ENCODE measurements at places on chromosomes 16 and 17.

DNA sequence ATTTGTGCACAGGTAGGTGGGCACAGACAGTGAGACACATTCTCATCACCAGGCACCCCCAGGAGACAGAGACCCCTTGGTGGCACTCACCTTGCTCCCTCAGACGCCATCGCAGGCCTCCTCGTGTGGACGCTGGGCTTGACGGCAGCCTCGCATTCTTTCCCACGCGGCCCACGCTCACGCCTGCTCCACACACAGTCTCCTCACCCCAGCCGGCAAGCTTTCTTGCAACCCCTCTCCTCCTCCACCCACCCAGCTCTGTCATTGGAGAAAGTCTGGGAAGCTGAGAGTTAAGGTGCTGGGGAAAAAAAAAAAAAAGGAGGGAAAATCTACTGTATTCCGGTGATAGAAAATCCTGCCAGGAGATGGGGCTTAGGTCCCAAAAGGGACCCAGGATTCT is 14.8 kb downstream of the SGCA start:
- H3K27me3 ChIP-seq = no peaks in the 10 kb centered on the region
- no peak for DNase-seq
- H3K4me3 ChIP-seq = no peak overlapping the region
- peaks cover 53% of the 10 kb centered on the region for H3K4me1 ChIP-seq
- peaks cover 7% of the 10 kb centered on the region for H3K36me3 ChIP-seq

- H3K27ac ChIP-seq = no peak overlapping the region
- DNase-seq = no peak
- no peak overlapping the region for H3K4me3 ChIP-seq
- H3K36me3 ChIP-seq = no peaks in the 10 kb centered on the region
- H3K4me1 ChIP-seq = peaks cover 11% of the 10 kb centered on the region
- H3K27me3 ChIP-seq = no peaks in the 10 kb centered on the region
These were observed 143.2 kb upstream of the TNRC6C start for GRCh38 chr17:77815127-77815905.

- H3K27me3 ChIP-seq = no peaks in the 10 kb centered on the region
- no peaks in the 10 kb centered on the region for H3K4me1 ChIP-seq
- no peak for DNase-seq
- H3K27ac ChIP-seq = no peak overlapping the region
These were observed 22.5 kb upstream of the DYNLL2 start for GRCh38 chr17:58060596-58061191.

GRCh38 chr17:64968652-64969501 is 49.6 kb upstream of the LRRC37A3 start:
- no peaks in the 10 kb centered on the region for H3K27me3 ChIP-seq
- no peak for DNase-seq
- no peak overlapping the region for H3K27ac ChIP-seq
- H3K4me1 ChIP-seq = peaks cover 12% of the 10 kb centered on the region

DNA sequence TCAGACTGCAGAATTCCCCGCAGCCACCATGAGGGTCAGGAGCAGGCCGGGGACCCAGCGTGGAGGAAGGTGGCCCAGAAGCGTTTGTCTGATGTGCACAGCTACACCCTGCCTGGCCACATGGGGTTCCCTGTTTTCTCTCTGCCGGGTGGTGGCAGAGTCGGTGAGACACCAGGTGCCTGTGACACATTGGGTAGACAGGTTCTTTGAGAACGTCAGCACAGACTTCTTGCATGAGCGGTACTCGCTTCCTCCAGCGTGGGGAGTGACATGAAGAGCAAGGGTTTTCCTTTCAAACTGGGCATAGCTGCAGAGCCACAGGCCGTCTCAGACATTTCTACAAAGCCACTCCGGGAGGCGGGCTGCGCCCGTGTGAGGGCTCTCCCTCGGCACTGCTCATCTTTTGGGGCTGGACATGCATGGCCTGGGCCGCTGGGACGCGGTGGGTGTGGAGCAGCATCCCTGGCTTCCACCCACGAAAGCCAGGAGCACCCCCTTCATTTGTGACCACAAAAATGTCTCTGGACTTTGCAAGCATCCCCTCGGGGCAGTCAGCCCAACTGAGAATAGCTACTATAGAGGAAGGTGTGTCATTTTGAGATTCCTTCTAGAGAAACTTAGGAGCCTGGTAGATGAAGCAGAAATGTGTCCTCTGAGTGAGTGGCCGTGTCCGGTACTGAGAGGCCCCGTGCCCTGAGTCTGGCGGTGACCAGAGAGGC is 26.0 kb downstream of the NME3 start:
- H3K4me3 ChIP-seq = no peak overlapping the region
- H3K27ac ChIP-seq = no peak overlapping the region
- peaks cover 50% of the 10 kb centered on the region for H3K36me3 ChIP-seq
- H3K27me3 ChIP-seq = no peaks in the 10 kb centered on the region

GRCh38 chr16:69111216-69111875 is 5.9 kb downstream of the HAS3 start:
- DNase-seq = no peak
- no peak overlapping the region for H3K4me3 ChIP-seq
- peaks cover 65% of the 10 kb centered on the region for H3K36me3 ChIP-seq
- H3K4me1 ChIP-seq = peaks cover 30% of the 10 kb centered on the region

DNA sequence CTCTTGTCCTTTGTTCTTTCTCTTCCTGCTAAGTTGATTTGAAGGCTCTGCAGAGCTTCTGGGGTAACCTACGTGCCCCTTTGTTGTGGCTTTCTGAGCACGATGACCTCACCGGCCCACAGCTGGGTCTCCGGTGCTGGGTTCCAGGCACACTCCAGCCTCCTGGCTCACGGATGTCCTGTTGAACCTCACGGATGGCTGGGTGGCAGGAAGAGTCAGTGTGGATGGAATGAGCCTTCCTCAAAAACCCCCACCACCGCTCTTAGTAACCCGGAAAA is 116.0 kb downstream of the SOCS1 start:
- DNase-seq = no peak
- H3K36me3 ChIP-seq = no peaks in the 10 kb centered on the region
- H3K4me3 ChIP-seq = no peak overlapping the region
- no peaks in the 10 kb centered on the region for H3K27me3 ChIP-seq
- H3K27ac ChIP-seq = no peak overlapping the region

DNA sequence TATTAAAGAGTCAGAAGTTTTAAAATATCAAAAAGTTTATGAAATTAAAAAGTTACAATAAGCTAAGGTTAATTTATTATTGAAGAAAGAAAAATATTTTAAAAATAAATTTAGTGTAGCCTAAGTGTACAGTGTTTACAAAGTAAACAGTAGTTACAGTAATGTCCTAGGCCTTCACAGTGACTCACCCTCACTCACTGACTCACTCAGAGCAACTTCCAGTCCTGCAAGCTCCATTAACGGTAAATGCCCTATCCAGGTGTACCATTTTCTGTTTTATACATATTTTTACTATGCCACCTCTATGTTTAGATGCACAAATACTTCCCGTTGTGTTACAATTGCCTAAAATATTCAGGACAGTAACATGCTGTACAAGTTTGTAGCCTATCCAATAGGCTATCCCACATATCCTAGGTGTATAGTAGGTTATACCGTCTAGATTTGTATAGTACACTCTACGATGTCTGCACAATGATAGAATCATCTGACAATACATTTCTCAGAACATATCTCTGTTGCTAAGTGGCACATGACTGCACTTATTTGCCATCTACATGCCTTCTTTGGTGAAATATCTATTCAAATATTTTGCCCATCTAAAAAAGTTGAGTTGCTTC is 67.2 kb upstream of the WSB1 start:
- H3K4me1 ChIP-seq = no peaks in the 10 kb centered on the region
- no peak for DNase-seq
- H3K4me3 ChIP-seq = no peak overlapping the region
- no peak overlapping the region for H3K27ac ChIP-seq
- no peaks in the 10 kb centered on the region for H3K36me3 ChIP-seq
- H3K27me3 ChIP-seq = no peaks in the 10 kb centered on the region

DNA sequence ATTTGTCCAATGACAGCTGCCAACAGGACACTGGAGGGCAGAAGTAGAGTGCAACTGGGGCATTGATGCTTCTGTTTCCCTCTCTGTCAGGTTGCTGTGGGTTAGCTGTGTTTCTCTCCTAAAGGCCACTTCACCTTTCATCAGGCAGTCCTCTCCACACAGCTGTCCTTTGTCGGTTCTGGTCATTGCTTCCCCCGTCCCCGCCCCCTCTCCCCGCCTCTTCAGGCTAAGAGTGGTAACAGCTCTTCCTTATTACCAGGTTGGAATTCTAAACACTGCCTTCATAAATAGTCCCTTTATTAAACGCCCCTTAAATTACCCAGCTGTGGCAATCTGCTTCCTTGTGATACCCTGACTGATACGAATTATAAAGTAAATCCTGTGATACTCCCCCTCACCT is 31.8 kb upstream of the NSRP1 start:
- no peak for DNase-seq
- no peak overlapping the region for H3K4me3 ChIP-seq
- no peaks in the 10 kb centered on the region for H3K27me3 ChIP-seq
- no peak overlapping the region for H3K27ac ChIP-seq
- H3K4me1 ChIP-seq = no peaks in the 10 kb centered on the region
- H3K36me3 ChIP-seq = no peaks in the 10 kb centered on the region

DNA sequence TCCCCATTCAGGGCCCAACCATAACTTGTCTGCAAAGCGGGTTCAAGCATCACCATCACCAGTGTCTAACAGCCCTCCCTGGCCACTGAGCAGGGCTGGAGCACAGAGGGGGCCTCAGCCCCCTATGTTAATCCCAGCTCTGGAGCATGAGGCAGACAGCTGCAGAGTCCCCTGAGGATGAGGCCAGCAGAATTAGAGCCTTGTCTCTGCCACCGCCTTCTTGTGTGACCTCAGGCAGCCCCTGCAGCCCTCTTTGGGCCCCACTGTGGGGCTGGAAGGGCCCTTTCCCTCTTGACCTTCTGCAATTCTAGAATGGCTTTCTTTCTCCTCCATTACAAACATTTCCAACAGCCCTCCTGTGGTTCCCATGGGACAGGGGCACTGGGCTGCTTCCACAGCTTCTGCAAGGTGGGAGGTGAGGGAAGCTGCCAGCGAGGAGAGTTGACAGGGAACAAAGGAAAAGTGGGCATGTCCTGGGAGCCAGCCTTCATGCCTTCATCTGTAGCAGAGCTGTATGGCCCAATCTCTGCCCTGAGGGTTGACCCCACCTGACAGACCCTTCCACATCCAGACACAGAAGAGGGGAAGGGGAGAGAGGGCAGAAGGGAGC is 65.7 kb downstream of the TMEM132E start:
- no peaks in the 10 kb centered on the region for H3K4me1 ChIP-seq
- H3K36me3 ChIP-seq = no peaks in the 10 kb centered on the region
- DNase-seq = no peak
- H3K4me3 ChIP-seq = no peak overlapping the region

GRCh38 chr17:14454746-14455145 is 153.9 kb downstream of the HS3ST3B1 start:
- no peak overlapping the region for H3K4me3 ChIP-seq
- H3K27me3 ChIP-seq = no peaks in the 10 kb centered on the region
- no peak overlapping the region for H3K27ac ChIP-seq
- no peaks in the 10 kb centered on the region for H3K36me3 ChIP-seq
- no peak for DNase-seq
- no peaks in the 10 kb centered on the region for H3K4me1 ChIP-seq

DNA sequence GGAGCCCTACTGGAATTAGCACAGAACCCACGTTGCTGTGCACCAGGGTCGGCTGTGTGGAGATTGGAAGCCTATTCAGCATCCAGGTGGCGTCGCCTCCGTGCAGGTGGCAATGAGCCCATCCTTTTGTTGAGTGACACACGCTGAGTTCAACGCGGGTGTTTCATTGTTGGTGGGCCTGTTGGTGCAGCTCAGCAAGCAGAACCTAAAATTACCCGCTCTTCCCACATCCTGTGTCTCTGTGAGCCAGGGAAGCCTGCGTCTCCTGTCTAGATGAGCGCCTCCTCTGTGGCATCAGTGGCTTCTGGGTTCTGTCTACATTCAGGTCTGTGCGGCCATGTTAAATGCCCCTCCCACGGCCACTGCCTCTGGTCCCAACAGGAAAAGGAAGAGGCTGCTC is 14.5 kb downstream of the CD2BP2 start:
- H3K36me3 ChIP-seq = no peaks in the 10 kb centered on the region
- DNase-seq = no peak
- no peak overlapping the region for H3K27ac ChIP-seq
- H3K4me1 ChIP-seq = peaks cover 5% of the 10 kb centered on the region
- H3K4me3 ChIP-seq = no peak overlapping the region
- no peaks in the 10 kb centered on the region for H3K27me3 ChIP-seq

GRCh38 chr17:75051941-75052340 is 4.9 kb downstream of the KCTD2 start:
- H3K36me3 ChIP-seq = peaks cover 77% of the 10 kb centered on the region
- no peak overlapping the region for H3K4me3 ChIP-seq
- no peak overlapping the region for H3K27ac ChIP-seq
- DNase-seq = no peak
- peaks cover 13% of the 10 kb centered on the region for H3K4me1 ChIP-seq

DNA sequence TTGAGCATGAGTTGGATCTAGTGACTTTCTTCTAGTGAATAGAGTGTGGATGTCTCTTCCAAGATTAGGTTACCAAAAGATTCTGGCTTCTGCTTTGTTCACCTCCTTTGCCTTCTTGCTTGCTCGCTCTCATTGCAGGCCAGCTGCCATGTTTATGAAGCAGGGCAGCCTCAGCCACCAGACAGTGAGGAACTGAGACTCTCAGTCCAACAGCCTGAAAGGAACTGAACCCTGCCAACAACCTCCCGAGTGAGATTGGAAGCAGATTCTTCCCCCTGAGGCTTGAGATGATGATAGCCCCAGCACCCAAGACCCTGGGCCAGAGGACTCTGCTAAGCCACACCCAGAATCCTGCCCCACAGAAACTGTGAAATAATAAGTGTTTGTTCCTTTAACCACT is 48.4 kb downstream of the NOG start:
- H3K27ac ChIP-seq = no peak overlapping the region
- H3K36me3 ChIP-seq = no peaks in the 10 kb centered on the region
- no peaks in the 10 kb centered on the region for H3K27me3 ChIP-seq
- H3K4me3 ChIP-seq = no peak overlapping the region
- no peaks in the 10 kb centered on the region for H3K4me1 ChIP-seq
- DNase-seq = no peak

- no peak overlapping the region for H3K4me3 ChIP-seq
- no peak overlapping the region for H3K27ac ChIP-seq
- H3K36me3 ChIP-seq = peaks cover 20% of the 10 kb centered on the region
- H3K4me1 ChIP-seq = no peaks in the 10 kb centered on the region
- no peaks in the 10 kb centered on the region for H3K27me3 ChIP-seq
These were observed 30.3 kb downstream of the MMD start for GRCh38 chr17:55391244-55391757.

- peaks cover 95% of the 10 kb centered on the region for H3K36me3 ChIP-seq
- no peak overlapping the region for H3K27ac ChIP-seq
- no peak overlapping the region for H3K4me3 ChIP-seq
These were observed 177.7 kb downstream of the MRTFB start for GRCh38 chr16:14248791-14249190.

GRCh38 chr17:30093463-30094147 is 23.0 kb upstream of the NSRP1 start:
- no peak overlapping the region for H3K4me3 ChIP-seq
- no peaks in the 10 kb centered on the region for H3K36me3 ChIP-seq
- peaks cover 5% of the 10 kb centered on the region for H3K4me1 ChIP-seq

- no peak overlapping the region for H3K27ac ChIP-seq
- peaks cover 6% of the 10 kb centered on the region for H3K4me1 ChIP-seq
- DNase-seq = peak; percentile 8
- no peaks in the 10 kb centered on the region for H3K36me3 ChIP-seq
These were observed 53.2 kb downstream of the CDYL2 start for GRCh38 chr16:80751167-80751566.

GRCh38 chr17:56570199-56570598 is 23.3 kb upstream of the NOG start:
- no peak overlapping the region for H3K4me3 ChIP-seq
- H3K4me1 ChIP-seq = no peaks in the 10 kb centered on the region
- no peaks in the 10 kb centered on the region for H3K36me3 ChIP-seq
- no peaks in the 10 kb centered on the region for H3K27me3 ChIP-seq
- DNase-seq = no peak

Data from stomach (tissue), 19 donors.